ENCODE measurements at places on chromosomes 7 and 10. TPM values are rescaled to one million over a fixed set of nuclear protein-coding genes. Genes with fewer than 3 reads are reported as not detected.
A peak's percentile ranks its signal among the peaks of the same experiment; 100 is the strongest.

DNA sequence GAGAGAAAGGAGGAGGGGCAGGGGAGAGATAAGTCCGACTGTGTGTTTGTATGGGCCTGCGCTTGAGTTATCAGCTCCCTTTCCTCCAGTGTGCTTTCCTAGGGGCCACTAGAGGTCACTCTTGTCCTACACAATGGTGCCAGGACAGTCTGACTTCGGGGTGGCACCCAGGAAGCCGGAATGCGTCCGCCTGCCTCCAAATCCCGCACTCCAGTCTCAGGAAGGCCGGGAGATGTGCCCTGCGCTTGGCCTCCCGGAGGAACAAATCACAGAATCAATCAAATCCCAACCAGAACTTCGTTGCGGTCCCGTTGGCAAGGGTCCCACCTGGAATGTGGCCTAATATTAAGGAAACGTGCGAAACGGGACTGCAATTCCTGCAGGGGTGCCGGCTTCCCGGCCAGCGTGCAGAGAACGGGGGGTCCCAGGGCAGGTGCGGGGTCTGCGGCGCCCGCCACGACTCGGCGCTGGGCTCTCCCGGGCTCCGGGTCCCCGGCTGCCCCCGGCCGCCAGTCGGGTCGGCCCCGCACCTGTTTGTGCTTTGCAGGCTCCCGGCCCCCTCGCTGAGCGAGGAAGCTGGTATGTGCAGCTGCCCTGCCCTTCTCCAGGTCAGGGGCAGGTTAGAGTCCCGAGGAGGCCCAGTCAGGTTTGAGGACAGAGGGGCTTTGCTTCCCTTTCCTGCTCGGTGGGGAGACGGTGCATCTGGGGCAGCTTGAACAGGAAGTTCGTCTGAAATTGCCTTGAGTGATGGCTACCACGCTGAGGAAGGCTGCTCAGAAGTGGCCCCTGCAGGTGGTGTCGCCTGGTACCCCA lies 21.0 kb upstream of the HPS1 start:
- DNase-seq, result peak; percentile 83

DNA sequence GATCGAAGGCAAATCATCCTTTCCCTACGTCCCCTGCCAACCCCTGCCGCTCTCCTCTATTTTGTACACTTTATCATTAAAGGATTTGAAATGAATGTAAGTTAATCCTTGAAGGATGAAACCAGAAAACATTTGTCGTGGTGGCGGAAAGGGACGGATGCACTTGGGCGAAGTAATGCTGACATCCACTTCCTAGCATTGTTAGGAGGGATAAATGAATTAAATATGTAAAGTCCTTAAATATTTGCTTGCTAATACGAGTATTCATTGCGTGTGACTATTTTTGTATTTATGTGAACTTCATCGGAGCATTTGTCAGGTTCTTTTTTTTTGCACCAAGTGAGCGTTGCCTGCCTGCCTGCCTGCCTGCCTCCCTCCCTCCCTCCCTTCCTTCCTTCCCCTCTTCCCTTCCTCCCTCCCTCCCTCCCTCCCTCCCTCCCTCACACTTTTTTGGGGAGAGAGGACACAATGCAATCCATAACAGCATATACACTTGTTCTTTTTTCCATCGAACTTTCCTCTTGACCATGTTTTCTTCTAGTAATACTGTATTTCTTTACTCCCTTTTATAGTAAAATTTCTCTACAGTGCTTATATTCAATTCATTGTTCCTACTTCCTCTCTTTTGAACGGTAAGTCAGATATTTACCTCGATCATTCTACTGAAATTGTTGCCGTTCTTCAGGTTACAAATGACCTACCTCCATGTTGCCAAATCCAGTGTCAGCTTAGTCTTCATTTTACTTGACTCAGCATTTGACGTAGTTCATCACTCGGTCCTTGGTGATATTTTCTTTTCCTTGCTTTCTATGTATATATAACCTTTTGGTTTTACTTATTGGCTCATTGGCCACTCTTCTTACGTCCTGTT lies 831 bp downstream of the CCDC7 start:
- no peak for DNase-seq

Gene LFNG
- total RNA-seq, result 51.7 TPM

DNA sequence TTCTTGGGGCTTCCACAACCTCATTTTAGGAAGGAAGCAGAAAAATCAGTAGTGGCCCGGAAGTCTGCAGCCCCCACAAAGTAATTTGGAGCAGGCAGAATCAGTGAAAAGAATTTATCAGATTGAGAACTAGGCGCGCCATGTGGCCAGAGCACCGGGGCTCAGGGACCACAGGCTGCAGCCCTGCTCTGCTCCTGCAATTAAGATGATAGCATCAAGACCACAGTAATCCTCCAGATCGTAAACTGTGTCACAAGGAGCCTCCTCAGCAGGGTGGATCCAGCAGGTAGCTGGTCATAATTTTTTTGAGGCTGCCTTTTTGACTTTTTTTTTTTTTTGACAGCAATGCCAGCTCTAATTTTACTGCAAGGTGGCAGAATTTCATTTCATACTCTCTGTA lies 209.0 kb upstream of the ZMIZ1 start:
- DNase-seq, result no peak

Gene IDI2
- total RNA-seq, result not detected

GRCh38 chr7:16317406-16317805 lies 103.9 kb downstream of the CRPPA start:
- no peak for DNase-seq

Gene HECW1
- total RNA-seq, result 10.3 TPM

Gene CYP2C19
- total RNA-seq, result not detected

Gene SSC4D
- total RNA-seq, result not detected

DNA sequence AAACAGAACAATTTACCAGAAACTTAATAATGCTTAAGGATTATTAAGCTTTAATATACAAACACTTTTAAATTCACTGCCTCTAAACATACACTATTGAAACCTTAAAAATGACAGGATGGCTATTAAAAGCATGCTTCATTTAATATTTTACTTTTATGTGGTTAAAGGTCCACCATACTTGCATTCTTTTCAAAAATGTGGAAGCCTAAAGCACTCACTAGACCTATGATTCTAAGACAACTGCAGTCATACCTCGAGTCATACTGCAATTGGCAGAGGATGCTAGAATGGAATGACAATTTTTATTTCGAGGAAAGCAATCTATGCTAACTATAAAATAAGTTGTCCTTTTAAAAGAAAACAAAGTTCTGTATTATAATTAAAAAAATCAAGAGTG lies 85.3 kb downstream of the PIP4K2A start:
- no peak for DNase-seq

DNA sequence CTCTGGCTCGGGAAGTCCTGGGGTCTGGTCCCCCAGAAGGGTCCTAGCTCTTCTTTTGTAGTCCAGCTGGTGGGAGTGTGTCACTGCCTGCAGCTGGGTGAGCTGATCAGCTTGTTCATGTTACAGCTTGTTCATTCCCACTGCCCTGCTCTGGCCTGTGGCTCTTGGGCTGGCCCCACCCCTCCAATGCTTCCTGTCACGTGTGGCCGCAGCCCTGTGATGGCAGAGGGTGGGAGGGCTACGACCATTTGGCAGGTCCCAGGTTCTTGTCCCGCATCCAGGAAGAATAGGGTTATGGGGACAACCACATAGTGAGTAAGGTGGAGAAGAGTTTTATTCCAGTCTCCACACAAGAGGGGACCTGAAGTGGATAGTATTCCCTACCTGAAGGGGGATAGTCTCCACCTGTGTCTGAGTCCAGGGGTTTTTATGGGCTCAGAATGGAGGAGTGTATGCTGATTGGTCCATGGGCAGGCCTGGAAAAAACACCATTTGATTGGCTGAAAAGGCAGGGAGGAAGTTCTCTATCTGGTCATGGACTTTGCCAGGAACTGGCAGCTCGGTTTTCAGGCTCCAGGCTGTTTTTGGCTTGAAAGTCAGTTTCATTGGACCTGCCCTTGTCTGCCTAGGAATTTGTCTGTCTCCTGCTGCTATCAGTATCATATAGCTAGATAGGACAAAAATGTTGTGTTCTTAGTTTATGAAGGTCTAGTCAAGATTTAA lies 13.1 kb downstream of the SDHAF3 start:
- DNase-seq, result no peak

GRCh38 chr10:122239578-122240257 lies 31.4 kb upstream of the BTBD16 start:
- DNase-seq, result no peak

Gene HABP2
- total RNA-seq, result not detected

- no peak for DNase-seq
Measured at GRCh38 chr7:81487516-81487915, 282.3 kb downstream of the HGF start.

DNA sequence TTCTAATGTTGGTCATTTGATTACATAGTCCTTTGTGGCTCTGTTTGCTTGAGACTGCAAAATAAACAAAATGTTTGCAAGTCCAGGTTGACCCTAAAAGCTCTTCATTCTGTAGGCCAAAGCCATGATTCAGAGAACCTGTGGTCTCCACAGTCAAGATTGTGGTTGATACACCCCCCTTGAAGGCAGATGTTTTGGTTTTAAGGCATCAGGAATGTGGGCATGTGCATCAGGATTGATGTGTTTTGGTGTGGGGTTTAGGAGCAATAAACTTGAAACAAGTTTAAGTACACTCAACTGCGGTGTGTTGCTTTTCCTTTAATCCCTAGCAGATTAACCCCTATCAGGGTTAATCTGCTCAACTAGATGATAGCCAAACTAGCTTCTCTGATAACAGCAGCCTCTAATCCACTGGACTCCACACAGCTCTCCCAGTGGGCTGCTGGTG lies 379.1 kb upstream of the GALNT17 start:
- no peak for DNase-seq

- DNase-seq, result no peak
Measured at GRCh38 chr7:42103020-42103419, 134.0 kb downstream of the GLI3 start.

- no peak for DNase-seq
Measured at GRCh38 chr10:35185260-35186034, 58.8 kb downstream of the CREM start.

- no peak for DNase-seq
Measured at GRCh38 chr10:96264938-96265337, 6.4 kb downstream of the BLNK start.

Gene PCLO
- total RNA-seq, result 14.5 TPM

DNA sequence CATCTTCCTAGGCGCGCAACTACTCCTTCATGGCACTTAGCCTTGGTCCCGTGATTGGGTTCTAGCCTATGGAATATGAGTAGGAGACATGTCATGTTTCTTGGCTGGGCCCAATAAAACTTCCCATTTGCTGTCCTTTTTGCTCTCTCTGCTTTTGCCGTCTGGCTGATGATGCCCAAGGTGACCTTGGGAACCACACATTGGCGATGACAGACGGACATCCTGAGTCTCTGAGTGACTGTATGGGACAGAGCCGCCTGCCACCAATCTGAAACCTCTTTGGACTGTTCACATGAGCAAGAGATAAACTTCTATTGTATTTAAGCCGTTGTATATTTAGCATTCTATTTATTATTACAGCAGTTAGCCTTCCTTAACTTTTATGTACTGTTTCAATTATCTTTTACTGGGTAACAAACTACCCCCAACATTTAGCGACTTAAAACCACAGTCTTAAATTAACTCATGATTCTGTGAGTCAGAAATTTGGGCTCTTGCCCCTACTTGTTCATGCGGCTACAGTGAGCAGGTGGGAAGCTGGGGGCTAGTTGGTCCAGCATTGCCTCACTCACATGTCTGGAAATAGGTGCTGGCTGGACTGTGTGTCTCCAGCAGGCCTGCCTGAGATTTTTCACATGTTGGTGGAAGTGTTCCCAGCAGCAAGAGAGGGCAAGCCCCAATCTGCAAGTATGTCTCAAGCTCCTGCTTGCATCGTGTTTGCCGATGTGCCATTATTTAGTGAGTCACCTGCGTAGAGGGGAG lies 71.7 kb downstream of the NOD1 start:
- peak; percentile 81 for DNase-seq

Gene CDK13
- total RNA-seq, result 91.6 TPM

Measured in prostate gland (tissue), 2 donors.